ENCODE measurements at places on chromosomes 3 and 15. TPM values are rescaled to one million over a fixed set of nuclear protein-coding genes. Genes with fewer than 3 reads are reported as not detected.

GRCh38 chr3:122283796-122284445 is 41.1 kb upstream of the CSTA start:
- DNase-seq, result no peak

Gene SCN11A
- 0.15 TPM for total RNA-seq

DNA sequence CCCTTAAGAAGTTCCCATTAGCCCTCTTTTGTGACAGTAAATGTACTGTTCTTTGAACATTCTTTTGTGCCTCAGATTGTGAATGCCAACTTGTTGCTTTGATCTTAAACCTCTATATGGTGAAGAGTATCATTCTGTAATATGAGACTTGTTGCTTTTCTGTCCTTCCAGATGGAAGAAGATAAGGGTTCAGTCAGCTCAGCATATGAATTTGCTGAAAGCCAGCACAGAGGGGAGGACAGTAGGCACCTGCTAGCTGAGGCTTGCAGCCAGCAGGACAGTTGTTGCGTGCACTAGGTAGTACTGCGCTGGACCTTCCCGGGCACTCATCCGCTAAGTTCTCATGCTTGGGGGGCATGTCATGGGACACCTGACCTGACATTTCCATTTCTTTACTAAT is 74.7 kb downstream of the DCUN1D1 start:
- no peak for DNase-seq

Gene DCUN1D1
- total RNA-seq, result 9.9 TPM

DNA sequence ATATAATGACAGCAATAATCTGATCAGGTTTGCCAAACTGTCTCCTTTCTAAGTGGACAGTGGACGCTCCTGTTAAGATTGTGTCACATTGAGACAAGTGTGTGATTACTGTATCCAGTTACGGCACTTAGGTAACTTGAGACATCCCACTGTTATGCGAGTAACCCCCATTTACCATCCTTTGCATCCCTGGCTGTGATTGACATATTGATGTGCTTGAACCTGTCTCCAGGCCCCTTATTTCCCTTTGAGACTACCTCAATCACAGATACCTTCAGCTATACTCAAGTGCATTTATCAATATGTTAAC is 785.2 kb downstream of the NR2F2 start:
- DNase-seq, result no peak

All from upper lobe of left lung (tissue), 6 donors.